ENCODE measurements at places on chromosomes 1 and 21.

DNA sequence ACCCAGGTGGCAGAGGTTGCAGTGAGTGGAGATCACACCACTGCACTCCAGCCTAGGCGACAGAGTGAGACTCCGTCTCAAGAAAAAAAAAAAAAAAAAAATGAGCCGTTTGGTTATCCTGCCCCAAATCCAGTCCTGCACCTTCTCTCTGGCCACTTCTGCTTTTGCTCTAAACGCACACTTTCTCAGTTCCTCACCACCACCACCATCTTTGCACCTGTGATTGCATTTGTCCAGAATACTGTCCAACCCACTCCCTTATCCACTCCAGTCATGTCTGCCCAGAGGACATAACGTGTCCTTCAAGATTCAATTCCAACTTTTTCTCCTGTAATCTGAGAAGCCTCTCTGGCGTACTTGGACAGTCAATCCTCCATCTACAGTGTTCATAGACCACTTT is 2.2 kb upstream of the NEK2 start:
- no peak for DNase-seq

DNA sequence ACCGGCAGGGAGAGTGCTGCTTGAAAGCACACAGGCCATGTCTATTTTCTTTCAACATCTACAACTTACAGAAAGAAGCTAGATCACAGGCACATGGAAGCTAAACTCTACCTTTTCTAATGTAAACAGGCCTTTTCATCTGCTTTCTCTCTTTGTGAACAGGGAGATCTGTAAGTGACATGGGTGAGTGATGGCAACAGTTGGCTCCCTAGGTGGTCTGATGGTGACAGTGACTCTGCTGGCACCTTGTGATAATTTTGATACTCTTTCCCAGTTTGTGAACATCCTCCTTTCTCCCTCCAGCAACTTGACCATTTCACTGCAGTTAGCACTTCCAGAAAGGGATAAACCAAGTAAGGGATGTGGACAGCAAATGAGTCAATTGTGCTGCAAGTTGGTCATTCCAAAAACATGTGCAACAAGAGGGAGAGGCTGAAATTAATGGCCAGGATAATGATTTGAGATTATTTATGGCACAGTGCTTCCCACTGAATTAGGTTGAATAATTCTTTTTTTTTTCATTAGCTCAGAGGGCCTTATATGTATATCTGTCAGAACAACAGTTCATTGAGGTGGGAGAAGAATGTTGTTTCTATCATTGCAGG is 89.5 kb downstream of the XCL2 start:
- DNase-seq, result no peak

DNA sequence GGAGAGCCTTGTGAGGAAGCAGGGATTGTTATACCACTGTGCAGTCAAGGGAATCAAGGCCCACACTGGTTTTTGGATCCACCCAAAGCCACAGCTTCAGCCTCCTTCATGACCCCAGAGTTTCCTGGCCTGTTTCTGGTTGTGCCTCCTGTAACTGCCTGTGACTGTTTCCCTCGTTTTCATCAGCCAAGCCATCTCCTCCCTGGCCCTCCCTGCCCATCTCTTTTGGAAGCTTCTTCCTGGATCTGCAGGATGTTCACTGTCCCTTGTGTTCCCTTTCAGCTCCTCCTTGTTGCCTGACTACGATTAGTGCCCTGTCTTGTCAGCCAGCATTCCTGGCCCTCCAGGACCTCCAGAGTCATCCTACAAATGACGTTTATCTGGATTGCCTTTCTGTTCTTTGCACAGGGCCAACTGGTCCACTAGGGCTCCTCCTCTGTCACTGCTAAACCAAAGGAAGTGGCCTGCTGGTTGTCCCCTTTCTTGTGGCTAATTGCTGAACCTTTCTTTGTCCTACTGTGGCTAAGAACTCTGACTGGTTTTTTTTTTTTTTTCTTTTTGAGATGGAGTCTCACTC is 17.9 kb downstream of the SFT2D2 start:
- no peak for DNase-seq

DNA sequence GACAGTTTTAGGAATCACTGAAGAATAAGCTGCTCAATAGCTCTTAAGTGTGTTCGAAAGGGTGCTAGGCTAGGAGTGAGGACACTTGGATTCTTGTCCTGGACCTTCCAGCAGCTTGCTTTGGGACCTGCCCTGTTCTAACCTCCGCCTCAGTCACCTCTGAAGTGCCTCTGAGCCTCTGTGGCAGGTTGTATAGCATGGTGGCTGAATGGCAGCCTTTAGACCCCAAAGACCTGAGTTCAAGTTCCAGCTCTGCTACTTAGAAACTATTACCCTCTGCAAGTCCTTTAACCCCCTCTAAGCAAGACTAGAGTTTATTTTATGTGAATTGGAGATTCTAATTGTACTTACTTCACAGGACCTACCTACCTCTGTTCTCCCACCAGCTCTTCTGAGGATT is 81.5 kb downstream of the RRAGC start:
- DNase-seq, result no peak

DNA sequence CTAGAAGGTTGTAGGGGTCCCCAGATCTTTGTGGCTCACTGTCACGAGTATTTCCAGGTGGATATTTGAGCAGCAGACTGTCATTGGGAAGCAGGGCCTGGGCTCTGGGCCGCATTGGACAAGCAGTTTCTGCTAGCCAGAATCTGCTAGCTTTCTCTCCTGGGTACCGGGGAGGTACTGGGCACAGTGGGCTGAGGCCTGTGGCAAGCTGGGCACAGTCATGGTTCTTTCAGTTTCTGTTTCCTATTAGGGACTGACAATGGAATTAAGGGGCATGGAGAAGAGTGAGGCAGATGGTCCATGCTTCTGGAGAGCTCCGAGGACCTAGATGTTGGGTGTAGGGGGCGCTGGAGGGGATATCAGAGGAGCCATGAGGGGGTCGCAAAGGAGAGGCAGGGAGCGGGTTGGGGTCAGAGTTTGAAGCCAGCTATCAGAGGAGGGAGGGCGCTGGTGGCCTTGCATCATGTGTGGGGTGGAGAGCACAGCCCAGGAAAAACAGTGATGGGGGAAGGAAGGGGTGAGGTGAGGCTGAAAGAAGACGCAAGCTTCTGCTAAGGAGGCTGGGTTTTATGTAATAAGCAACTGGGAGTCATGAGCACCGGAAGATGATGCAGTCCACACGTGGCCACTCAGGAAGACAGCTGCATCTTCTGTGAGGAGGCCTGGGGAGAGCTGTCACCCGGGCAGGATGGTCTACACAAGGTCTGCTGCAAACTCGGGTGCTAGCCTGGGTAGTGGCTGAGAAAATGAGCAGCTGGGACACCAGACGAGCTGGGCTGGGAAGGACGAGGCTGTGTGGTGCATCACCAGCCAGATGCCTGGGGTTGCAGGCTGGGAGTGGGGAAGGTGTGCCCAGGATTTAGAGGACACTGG is 72.7 kb downstream of the IER5 start:
- DNase-seq, result no peak

- DNase-seq, result no peak
Measured at GRCh38 chr1:63915121-63915520, 141.3 kb downstream of the ROR1 start.

GRCh38 chr1:7902478-7903085 is 38.1 kb downstream of the TNFRSF9 start:
- peak; percentile 9 for DNase-seq

DNA sequence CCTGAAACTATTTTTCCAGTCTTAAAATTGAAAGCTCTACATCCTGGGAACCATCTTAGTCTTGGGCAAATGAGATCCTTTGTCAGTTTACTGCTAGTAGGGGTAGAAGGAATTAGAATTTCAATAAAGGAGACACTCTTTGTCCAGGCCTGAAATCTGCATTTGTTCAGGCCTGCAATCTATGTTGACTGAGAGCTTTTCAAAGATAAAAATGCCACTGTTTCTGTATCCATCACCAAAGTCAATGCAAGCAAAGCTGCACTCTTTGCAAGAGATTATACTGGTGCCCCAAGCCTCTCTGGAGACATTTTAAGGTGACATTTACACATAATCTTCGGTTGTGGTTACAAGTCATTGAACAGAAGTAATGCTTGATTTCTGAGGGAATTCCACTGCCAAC is 135.7 kb downstream of the CTH start:
- DNase-seq, result no peak

GRCh38 chr1:206898089-206898914 is 1.1 kb downstream of the IL24 start:
- DNase-seq, result no peak

- peak; percentile 59 for DNase-seq
Measured at GRCh38 chr21:45478115-45478801, 64.0 kb downstream of the SLC19A1 start.

Measured in activated T-helper 1 cell treated with Interleukin-2 at 50 U/mL for 16 hours (primary cell).